ENCODE measurements at places on chromosomes 16 and 17.

GRCh38 chr17:30393911-30394867, 15.5 kb downstream of the CPD start:
- no peak for DNase-seq

DNA sequence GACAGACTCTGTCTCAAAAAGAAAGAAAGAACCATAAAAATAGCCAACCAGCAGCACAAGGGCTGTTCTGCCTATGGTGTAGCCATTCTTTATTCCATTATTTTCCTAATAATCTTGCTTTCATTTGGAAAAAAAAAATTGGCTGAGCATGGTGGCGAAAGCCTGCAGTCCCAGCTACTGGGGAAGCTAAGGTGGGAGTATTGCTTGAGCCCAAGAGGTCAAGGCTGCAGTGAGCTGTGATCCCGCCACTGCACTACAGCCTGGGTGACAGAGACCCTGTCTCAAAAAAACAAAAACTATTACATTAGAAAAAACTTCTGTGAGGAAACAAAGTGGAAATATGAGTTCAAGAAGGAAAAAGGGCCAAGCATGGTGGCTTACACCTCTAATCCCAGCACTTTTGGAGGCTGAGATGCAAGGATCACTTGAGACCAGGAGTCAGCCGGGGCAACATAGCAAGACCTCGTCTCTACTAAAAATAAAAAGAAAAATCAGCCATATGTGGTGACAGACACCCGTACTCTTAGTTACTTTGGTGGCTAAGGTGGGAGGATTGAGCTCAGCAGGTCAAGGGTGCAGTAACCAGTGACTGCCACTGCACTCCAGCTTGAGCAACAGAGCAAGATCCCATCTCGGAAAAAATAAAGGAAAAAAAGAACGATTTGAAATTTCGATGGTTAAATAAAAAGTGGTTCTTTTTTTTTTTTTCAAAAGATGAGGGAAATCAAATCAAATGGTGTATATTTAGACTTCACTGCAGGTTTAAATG, 2.5 kb downstream of the DCAKD start:
- DNase-seq, result no peak

- DNase-seq, result no peak
These were observed 14.2 kb upstream of the KREMEN2 start for GRCh38 chr16:2949705-2950352.

DNA sequence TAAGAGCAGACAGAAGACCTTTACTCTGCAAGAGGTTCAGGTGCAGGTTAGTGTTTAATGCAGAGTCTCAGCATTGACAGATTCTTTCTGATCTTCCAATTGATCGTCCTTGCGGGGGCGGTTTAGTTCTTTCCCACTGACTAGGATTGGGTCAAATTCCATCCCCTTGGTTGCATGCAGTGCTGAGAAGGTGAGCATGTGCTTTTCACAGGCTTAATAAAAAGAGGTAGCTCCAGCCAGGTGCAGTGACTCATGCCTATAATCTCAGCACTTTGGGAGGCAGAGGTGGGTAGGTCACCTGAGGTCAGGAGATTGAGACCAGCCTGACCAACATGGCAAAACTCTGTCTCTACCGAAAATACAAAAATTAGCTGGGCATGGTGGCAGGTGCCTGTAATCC, 7.5 kb upstream of the ITGAD start:
- peak; percentile 26 for DNase-seq
